ENCODE measurements at places on chromosomes 12 and 14.
A peak's percentile ranks its signal among the peaks of the same experiment; 100 is the strongest.

GRCh38 chr14:99187858-99188257, 84.1 kb downstream of the BCL11B start:
- no peak for DNase-seq

GRCh38 chr12:128445415-128446127, 178.6 kb downstream of the TMEM132C start:
- no peak for DNase-seq

DNA sequence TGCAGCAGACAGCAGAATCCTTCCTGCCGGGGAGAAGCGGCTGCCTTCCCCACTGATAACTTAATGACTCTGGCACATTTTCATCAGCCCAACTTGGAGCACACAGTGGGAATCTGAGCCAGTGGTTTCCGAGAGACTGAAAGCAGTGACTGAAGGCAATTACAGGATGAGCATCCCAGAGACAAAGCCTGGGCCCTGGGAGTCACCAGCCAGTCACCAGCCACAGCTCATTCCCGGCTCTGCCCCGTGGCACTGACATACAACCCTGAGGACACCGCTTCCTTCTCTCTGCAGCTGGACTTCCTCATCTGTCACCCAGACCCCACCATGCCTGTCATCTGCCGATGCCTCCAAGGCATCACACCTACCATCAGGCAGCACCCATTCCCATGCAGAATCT, 192.3 kb downstream of the DPF3 start:
- no peak for DNase-seq

DNA sequence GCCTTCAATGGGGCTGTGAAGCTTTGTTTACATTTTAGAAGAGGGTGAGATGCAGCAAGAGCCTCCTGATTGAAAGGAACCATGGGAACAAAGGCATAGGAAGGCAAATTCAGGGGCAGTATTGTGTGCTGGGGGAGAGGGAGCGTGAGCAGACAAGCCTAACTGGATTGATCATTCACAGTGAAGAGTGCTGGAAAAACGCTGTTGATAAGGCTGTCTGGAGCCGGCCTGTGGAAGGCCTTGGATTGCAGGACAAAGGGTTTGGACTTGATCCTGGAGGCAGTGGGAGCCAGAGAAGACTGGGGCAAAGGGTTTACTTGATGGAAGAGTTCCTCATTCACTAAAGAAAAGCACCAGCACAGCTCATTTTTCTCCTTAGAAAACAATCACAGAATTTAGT, 160.5 kb downstream of the PAH start:
- no peak for DNase-seq

- peak; percentile 20 for DNase-seq
These were observed 42.2 kb downstream of the TAOK3 start for GRCh38 chr12:118330421-118331018.

DNA sequence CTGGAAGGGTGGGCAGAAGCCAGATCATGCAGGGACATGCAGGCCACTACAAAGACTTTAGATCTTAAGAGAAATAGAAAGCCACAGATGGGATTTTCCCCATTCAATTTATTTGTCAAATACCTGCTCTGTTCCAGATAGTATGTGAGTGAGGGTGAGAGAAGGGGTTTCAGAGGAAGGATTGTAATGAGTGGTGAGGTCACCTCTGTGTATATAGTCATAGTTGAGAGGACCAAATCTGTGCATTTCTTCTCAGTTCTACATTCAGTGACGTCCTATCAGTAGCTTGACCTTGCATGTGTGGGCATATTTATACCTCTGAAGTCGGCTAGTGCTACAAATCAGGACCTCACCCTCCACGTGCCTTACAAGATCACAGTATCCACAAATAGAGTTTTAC, 31.2 kb upstream of the RBM19 start:
- no peak for DNase-seq

GRCh38 chr14:53399057-53399456, 245.9 kb upstream of the DDHD1 start:
- no peak for DNase-seq

DNA sequence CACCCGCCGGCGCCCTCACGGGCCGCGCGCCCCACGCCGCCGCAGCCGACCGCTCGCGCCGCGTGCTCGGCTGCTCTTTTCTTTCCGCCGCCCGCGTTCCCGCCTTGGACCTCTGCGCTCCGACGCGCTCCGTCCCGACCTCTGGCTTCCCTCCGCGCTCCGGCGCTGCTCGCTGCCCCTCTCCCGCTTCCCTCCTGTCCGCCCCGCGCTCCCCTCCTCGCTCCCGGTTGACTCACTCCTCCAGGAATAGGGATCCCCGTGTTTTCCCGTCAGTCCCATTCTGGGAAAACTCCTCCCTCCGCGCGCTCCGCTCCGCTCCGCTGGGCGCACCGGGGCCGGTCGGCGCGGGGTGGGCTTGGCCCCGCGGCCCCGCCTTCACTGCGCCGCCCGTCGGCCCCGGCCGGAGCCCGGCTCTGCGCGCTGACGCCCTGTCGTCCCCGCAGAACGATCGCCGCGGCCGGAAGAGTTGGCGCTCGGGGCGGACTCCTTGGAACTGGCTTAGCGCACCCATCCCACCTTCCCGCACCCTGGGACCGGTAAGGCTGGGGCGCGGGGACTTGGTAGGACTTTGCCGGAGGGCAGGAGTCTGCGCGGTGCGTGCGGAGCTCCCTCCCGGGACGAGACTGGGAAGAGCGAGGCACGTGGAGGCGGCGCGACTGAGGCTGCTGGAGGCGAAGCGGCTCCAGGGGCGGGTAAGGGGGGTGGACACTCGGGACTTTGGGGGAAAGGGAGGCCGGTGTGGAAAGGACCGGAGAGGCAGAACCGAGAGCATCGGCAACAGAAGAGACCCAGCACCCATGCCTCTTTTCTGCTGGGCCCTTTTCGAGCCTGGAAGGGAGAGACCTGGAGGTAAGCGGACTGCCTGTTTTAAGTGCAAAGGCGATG, 550 bp downstream of the TEAD4 start:
- DNase-seq, result no peak

DNA sequence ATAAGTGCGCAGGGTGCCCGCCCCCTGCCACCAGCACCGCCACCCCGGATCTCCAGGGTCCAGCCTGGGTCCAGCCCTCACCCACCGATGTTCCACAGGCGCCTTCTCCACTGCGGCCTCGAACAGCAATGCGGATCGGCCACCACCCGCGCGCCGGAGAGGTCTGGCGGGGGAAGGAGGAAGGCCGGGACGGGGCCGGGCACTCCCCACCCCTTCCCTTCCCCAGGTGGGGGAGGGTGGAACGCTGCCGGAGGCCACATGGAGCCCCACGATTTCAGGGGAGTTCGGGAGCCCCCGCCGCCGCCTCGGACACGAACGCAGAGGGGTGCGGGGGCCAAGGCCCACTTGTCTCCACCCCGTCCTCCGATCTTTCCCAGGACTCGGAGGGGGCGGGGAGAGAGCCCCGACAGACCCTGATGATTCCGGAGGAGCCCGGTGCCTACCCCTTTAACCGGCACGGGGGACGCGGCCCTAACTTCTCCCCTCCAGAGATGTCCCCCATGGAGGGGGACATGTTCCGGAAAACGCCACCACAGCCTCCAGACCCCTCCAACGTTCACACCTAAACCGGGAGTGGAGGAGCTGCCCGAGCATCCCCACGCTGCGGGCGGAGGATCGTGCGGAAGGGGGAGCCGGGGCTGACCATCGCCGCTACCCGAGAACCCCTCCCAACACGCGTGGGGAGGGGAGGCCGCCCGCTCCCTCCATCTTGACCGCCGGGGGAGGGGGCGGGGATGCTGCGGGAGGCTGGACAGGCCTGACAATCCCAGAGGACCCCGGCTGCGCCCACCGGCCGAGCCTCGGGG, 1.1 kb downstream of the ATXN2 start:
- peak; percentile 19 for DNase-seq

DNA sequence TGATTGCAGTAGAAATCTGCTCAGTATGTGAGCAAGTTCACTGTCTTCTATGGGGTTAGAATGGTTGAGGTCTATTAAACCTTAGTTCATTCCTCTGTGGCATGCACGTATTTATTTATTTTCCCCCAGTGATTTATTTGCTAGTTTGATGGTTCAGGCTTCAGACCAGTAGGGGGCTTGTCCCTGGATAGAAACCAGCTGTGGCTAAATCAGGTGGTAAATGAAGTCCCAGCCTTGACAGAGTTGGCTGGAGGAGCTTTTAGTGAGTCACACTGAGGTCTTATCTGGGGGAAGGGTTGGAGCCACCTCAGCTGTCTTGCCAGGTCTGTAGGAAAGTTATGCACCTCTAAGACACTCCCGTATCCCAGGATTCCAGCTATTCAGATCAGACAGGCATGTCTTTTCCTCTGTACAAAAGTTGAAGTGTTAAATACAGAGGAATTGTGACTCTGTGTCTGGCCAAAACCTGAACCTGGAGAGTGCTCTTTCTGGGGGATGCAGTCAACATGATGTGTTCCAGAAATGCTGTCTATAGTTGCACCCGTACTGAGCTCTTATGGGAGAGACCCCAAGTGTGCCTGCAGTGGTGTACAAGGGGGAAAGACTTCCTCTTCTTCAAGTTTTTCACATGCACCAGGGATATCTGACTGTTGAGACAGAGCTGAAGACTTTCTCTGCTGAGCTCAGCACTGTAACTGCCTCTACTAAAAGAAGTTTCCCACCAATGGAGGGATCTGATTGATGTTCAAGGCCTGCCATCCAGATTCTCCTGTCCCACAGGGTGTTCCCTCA, 1322.1 kb downstream of the TMEM121 start:
- DNase-seq, result peak; percentile 17

GRCh38 chr12:24143928-24144327, 194.5 kb upstream of the SOX5 start:
- no peak for DNase-seq

- no peak for DNase-seq
These were observed 22.1 kb downstream of the SMOC1 start for GRCh38 chr14:69901113-69901951.

DNA sequence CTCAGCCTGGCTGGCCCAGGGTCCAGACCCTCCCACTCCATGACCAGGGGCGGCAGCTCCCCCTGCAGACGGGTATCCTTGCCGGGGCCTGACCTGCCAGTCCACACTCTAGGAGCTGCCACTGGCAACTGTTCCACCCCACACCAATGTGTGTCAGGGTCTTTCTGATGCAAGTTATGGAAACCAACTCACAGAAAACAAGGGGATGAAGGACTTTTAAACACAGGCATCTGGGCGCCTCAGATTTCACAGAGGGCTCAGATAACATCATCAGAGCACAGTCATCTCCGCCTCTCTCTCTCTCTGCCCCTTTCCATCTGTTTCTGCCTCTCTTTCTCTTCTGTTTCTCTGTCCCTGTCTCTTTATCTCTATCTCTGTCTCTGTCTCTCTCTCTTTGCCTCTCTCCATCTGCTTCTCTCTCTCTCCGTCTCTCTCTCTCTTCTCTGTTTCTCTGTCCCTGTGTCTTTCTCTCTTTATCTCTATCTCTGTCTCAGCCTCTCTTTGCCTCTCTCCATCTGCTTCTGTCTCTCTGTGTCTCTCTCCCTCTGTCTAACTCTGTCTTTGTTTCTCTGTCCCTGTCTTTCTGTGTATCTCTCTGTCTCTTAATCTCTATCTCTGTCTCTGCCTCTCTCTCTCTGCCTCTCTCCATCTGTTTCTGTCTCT, 67.4 kb upstream of the FBRSL1 start:
- DNase-seq, result no peak

DNA sequence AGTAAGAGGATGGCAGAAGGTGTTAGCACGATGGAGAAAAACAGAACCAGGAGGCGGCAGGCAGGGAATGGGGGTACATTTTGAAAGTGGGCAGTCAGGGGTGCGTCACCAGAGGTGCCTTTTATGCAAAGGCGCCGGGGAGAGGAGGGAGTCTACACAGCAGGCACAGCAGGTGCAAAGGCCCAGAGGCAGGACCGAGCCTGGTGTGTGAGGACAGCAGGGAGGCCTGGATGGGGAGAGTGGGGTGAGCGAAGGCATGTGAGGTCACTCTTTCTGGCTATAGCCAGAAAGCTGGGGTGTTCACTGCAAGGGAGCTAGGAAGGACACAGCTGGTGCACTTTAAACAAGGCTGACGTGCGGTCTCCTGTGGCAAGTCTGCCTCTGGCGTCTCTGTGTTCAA, 65.0 kb downstream of the NCOR2 start:
- DNase-seq, result no peak

DNA sequence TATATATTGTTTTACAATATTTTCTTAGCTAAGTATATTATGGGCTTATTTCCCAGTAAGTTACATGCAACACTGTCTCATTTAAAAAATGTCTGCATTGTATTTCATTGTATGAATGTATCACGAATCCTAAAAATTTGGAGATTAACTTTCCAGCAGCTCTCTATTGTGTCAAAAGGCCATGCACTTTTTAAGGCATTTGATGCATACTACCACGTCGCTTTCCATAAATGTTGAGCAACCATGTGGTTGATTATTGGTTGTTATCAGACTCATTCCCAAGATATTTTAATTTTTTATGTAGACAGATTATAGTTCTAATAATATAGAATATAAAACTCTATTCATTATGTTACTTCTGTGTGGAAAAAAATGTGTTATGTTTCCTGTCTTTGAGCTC, 79.9 kb downstream of the SMOC1 start:
- no peak for DNase-seq

- DNase-seq, result no peak
These were observed 34.3 kb downstream of the KICS2 start for GRCh38 chr12:64187794-64188193.

DNA sequence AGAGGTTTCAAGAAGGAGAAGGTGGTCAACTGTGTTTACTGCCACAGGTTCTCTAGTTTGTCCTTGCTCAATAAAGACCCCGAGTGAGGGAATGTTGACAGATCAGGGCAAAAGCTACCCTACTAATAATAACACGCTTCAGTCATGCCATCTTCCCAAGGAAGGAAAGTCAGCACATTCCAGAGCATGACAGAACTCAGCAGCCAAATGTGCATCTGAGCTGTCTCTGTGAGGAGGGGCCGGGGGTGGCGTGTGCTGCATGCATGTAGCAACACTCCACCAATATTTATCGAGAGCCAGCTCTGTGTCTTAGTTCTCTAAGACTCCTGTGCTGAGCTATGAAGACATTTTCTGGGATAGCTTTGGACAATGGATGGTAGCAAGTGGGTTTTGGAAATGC, 260.4 kb downstream of the DPF3 start:
- DNase-seq, result no peak

- DNase-seq, result no peak
These were observed 180.9 kb downstream of the CALM1 start for GRCh38 chr14:90577661-90578282.

DNA sequence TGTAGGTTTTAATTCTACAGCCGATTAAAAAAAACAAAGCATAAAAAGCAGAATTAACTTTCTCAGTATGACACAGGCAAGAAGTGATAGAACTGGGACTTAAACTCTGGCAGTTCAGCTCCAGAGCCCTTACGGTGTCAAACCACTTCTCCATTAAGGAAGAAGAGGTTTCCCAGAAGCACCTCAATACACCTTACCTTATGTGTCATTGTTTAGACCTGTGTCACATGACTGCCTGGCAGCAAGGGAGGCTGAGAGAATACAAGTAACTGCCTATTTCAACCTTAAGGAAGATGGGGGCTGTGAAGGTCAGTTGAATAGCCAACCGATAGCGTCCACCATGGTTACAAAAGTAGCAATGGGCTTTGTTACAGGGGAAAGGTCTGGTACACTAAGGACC, 54.6 kb upstream of the ARHGAP5 start:
- no peak for DNase-seq

GRCh38 chr14:74579447-74580274, 32.4 kb downstream of the LTBP2 start:
- DNase-seq, result no peak
